ENCODE measurements at places on chromosomes 1 and 21.
A peak's percentile ranks its signal among the peaks of the same experiment; 100 is the strongest.

GRCh38 chr21:38837806-38838461 is 32.2 kb downstream of the ETS2 start:
- no peak for DNase-seq

GRCh38 chr1:228120351-228120750 is 11.3 kb upstream of the MRPL55 start:
- no peak for DNase-seq

DNA sequence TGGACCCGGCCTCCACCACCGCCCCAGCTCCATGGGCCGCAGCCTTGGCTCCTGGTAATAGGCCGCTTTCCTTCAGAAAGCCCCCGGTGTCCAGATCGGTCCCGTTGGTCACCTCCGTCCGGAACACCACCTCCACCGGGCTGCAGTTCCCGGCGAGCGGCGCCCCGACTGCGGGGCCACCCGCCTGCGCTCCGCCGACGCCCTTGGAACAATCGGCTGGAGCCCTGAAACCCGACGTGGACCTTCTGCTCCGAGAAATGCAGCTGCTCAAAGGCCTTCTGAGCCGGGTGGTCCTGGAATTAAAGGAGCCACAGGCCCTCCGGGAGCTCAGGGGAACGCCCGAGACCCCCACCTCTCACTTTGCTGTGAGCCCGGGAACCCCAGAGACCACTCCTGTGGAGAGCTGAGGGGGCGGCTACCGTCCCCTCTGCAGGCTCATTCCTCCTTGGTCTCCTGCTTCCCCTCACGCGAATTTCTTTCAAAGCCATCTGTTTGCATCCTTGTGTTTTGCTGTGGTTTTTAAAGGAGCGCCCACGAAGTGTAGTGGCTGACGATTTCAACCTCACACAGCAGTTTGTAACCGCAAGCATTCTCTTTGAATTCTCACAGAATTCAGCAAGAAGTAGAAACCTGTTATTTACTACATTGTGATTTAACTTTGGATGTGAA is 6.0 kb downstream of the FCRLB start:
- DNase-seq: peak; percentile 40

GRCh38 chr1:151221616-151222015 is 23.3 kb downstream of the PIP5K1A start:
- DNase-seq: no peak

DNA sequence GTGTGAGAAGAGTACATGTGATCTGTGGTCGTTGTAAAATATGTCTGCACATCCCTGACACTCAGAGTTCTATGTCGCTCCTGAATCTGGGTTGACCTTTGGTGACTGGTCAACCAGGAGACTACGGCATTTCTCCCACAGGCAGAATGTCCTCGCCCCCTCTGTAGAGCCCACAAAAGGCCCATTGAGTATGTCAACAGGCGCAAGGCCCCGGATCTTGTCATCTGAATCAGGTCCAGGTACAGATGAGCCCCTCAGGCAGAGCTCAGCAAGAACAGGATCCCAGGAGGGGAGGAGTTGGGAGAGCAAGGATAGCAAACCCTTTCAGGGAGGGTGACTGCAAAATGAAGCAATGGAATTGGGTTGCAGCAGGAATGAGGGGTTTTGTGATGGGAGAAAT is 126.5 kb downstream of the MATN1 start:
- no peak for DNase-seq

All from HS-5 (cell line).